Astrocyte of the spinal cord (primary cell): ENCODE measurements at places on chromosomes 2 and 18.

GRCh38 chr18:74540652-74541421, 6.5 kb downstream of the CNDP1 start:
- no peak for DNase-seq

DNA sequence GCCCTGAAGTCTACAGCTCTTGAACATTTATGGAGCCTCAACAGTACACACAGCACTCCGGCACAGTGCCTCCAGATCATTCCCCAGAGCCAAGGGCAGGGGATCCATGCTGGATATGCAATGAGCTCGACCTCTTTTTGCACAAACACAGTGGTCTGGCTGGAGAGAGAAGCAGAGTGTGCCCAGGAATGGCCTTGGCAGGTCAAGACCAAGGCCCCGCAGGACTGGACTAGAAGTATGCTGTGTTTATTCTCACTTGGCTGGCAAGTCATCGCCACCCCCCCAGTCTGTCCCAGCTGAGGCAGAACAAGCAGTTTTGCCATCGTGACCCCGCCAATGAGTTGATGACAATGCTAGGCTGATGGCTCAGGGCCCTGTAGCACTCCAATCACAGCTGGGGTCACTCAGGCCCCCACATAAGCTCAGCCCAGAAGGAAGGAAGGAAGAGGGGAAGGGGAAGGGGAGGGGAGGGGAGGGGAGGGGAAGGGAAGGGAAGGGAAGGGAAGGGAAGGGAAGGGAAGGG, 212.1 kb downstream of the TTC32 start:
- DNase-seq, result no peak

DNA sequence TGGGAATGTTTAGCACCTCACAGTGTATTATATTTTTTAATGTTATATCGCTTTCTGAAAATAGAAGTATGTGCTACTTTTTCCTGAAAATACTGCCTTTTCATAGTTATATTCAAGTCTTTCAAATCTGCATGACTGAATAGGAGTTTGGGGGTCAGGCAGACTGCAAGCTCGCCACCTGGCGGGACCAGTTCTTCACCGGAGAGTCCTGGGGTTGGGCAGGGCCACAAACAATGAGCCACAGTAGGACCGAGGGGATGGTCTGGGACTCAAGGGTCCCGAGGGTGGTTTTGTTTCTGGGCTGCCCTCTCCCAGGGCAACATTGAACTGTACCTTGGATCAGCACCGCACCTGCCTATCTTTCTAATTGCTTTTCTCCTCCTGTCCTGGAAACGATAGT, 70.6 kb downstream of the VWA3B start:
- no peak for DNase-seq

- no peak for DNase-seq
Measured at GRCh38 chr18:41155910-41156851, 798.9 kb upstream of the PIK3C3 start.

- DNase-seq, result peak; percentile 7
Measured at GRCh38 chr2:173401716-173402326, 47.1 kb downstream of the CDCA7 start.

DNA sequence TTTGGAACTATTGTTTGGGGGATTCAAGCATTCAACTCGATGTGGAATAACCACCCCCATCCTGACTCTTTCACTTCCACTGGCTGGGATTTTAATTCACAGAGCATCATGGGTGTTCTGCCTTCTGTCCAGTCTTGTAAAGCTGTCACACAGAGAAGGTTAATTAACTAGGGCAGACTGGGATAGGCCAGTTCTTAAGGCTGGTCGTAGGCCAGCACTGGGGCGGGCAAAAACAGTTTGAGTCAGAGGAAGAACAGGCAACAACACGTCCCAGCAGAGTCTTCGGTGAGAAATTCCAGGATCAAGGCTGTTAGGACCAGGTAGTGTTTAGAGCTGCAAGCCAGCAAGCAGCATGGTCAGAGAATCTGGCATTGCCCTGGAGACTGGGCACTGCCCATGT, 4.0 kb upstream of the RNF152 start:
- DNase-seq, result peak; percentile 66

- DNase-seq, result no peak
Measured at GRCh38 chr2:124975648-124976047, 950.6 kb downstream of the CNTNAP5 start.

- peak; percentile 15 for DNase-seq
Measured at GRCh38 chr2:74499267-74499939, at the start of gene LBX2. TSS of gene LBX2 (minus strand) at chr2:74499603. CDS start at chr2:74499537, 66 bp downstream.

DNA sequence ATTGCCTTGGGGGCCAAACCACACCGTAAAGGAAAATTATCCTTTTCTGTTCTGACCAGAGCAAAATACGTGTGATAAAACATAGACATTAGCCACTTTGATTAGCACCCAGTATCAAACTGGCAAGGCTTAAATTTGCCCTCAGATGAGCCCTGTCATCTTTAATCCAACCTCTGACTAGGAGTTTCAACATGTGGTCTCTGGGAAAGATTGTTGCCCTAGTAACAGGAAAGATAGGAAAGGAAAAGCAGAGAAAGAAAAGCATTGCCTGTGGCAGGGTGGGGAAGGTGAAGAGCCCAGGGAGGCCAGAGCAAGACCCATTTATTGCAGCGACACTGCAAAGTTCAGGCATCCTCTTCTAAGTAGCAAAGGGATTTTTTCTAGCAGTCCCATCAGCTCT, 181.5 kb upstream of the SCN7A start:
- DNase-seq, result no peak

DNA sequence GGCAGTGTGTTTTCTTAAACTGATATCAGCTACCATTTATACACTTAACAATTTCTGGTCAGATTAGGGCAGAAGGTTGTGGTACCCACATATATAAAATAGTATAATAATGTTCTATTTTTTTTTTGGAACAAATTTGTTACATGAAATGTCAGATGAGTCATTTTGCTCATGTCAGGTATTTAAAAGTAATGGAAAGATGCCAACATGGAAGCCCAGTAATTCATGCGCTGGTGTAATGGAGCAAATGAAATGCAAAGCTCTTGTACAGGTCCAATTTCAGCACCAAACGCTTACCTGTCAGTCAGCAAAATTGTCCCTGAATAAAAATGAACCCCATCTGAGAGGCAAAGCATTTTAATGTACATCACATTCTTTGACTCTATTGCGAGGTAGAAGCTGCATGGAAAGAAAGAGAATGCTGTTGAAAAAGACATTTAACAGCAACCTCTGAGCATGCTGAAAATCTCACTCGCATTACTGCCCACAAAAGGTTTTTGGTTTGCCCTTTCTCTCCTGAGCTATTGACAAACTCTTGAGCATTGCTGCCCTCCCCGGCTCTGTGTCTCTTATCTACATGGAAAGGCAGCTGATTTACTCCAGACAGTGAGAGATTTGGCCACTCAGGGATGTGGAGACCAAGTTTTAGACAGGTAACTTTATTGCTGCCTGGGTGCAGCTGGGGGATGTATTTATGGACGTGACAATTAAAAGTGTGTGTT, 217.5 kb downstream of the CAMKMT start:
- no peak for DNase-seq

DNA sequence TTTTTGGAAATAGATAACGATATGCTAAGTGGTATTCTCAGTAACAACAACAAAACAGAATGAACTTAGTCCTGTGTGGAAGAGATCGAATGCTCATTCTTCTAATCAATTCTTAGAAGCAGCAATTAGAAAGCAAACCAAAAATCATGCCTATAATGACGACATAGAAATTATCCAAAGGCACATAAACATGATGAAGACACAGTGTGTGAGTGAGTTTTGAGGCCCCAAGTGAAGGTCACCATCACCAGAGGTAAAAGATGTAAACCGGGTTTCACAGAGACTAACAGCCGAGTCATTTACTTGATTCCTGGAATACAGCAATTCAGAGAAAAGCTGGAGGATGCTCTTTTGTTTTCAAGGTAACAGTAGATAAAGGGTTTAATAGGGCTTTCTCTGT, 509.2 kb downstream of the TDRD15 start:
- DNase-seq, result no peak

- DNase-seq, result no peak
Measured at GRCh38 chr2:71578767-71579342, 125.5 kb downstream of the DYSF start.
